Astrocyte of the hippocampus (primary cell): ENCODE measurements at places on chromosomes 1 and 21.
A peak's percentile ranks its signal among the peaks of the same experiment; 100 is the strongest.

GRCh38 chr1:23799570-23800399, 769 bp downstream of the GALE start:
- DNase-seq = peak; percentile 74

- DNase-seq = peak; percentile 56
These were observed 60.8 kb upstream of the F3 start for GRCh38 chr1:94602316-94602715.

- DNase-seq = no peak
These were observed 28.5 kb downstream of the SLC16A1 start for GRCh38 chr1:112927462-112927990.

- peak; percentile 49 for DNase-seq
These were observed 201.8 kb upstream of the GREM2 start for GRCh38 chr1:240813720-240814119.

DNA sequence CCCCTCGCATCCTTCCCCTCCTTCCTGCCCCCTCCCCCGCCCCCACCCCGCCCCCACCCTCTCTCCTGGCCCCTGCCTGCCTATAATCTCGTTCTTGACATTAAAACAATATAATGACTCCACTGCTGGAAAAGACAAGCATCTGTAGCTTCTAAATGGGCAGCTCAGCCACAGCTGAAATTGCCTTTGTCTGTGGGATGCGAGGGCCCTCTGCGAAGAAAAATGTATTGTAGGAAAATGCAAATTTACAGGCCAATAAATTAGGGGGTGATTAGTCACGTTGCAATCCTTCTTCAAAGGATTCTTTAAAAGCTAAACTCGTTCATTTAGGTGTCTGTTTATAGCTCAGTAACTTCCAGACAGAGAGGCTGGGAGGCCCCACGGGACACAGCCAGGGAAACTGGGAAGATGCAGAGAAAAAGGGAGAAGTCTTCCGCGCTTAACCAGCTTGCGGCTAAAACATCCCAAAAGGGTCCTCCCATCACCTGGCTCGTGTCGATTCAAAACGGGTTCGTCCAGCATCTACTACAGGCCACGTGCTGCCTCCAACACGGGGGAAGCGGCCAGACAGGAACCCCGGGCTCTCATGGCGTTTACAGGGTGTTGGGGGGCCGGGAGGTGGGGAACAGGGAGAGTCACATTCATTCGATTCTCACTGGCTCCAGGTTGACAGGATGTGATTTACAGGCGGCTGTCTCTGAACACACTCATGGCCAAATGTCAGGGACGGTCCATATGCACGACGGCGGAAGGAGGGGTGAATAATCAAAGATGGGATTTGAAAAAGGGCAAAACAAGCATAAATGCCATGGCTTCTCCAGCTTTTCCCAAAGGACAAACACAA, 100.5 kb upstream of the ZBTB40 start:
- no peak for DNase-seq

- DNase-seq = peak; percentile 69
These were observed 184.6 kb upstream of the JUN start for GRCh38 chr1:58968360-58968952.

DNA sequence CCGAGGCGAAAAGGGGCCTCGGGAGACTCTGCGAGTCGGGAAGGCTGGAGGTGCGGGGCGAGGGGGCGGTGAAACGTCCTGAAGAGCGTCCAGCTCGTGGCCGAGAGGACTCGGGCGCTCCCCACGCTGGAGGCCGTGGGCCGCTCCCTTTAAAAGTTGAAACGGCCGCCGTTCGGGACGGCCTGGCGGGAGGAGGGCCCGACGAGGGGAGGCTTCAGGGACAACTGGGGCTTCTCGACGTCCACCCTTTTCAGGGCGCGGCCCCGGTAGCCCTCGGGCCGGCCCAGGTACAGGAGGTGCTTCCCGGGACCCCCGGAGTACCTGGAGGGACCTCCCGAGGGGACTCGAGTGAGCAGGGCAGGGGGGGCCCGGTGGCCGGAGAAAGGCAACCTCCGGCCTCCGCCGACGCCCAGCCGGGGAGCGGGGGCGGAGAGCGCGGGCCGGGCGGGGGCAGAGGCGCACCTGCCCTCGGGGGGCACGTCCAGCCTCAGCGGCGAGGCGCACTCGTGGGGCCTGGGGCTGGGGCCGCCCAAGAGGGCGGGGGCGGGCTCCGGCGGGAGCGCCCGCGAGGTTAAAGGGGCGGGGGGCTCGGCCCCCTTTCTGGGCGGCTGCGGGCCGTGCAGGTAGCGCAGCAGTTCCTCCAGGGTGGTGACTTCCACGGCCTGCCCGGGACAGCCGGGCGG, 14.0 kb downstream of the SEMA6C start:
- DNase-seq = no peak

GRCh38 chr1:179091691-179092165, 9.9 kb downstream of the TOR3A start:
- DNase-seq = no peak

- DNase-seq = no peak
These were observed 19.8 kb upstream of the PTP4A2 start for GRCh38 chr1:31957701-31958674.

DNA sequence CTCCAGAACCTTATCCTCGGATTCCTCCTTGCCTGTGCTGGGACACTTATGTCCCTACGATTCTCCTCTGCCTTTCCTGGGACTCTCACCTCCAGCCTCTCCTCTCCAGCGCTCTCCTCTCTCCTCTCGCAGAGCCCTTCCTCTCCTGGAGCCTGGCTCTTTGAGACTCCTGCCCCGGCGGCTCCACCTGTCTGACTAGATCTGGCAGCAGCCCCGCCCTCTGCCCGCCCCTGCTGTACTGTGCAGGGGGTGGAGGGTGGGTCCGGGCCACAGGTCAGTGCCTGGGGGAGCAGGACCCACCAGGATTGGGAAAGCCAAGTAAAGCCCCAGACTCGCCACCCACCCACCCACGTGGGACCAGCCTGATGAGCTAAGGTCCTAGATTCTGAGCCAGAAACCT, 1.6 kb downstream of the ELOVL1 start:
- DNase-seq = no peak

GRCh38 chr1:212628813-212629415, 20.4 kb downstream of the ATF3 start:
- no peak for DNase-seq

GRCh38 chr1:201883786-201884185, 4.9 kb upstream of the SHISA4 start:
- DNase-seq = no peak

DNA sequence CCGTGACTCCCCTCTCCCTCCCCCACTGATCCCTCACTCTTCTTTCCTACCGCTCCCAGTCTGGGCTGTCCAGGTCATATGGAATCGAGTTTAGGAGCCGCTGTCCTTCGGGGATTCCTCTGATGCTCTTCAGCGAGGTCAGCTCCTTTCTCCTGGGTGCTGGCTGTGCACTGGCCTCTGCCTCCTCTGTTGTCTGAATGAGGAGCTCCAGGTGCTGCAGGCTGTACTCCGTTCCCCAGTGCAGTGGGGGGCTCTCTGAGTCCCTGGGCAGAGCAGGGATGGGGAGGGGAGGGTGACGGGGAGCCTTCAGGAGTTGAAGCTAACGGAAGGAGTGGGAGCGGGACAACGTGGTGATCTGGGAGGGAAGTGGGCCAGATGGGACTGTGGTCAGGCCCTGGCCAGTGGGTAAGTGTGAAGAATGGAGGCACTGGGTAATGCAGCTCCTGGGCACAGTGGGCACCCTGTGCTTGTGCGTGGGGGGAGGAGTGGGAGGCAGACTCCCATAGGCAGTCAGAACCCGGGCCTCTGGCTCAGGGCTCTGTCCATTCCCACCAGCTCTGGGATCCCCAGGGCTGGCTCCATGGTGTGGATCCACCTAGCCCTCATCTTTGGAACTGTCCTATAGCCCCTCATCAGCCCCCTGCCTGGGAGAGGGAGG, 59.5 kb upstream of the TLR5 start:
- no peak for DNase-seq

DNA sequence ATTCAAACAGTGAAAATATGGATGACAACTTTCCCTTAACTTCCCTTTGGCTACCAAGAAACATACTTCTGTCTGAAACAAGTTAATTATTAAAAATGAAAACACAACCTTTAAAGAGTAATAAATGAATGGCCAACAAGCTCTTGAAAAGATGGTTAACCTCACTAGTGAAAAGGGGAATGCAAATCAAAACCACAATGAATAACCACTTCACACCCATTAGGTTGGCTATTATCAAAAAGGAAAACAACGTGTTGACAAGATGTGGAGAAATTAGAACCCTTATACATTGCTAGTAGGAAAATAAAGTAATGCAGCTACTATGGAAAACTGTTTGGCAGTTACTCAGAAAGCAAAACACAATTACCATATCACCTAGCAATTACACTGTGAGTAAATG, 14.1 kb downstream of the COP1 start:
- peak; percentile 24 for DNase-seq

- peak; percentile 49 for DNase-seq
These were observed 32.7 kb upstream of the ZBTB40 start for GRCh38 chr1:22418933-22419382.

- peak; percentile 10 for DNase-seq
These were observed 1095.3 kb downstream of the TTLL7 start for GRCh38 chr1:82903626-82904025.
